ENCODE measurements at places on chromosomes 2 and 18.

DNA sequence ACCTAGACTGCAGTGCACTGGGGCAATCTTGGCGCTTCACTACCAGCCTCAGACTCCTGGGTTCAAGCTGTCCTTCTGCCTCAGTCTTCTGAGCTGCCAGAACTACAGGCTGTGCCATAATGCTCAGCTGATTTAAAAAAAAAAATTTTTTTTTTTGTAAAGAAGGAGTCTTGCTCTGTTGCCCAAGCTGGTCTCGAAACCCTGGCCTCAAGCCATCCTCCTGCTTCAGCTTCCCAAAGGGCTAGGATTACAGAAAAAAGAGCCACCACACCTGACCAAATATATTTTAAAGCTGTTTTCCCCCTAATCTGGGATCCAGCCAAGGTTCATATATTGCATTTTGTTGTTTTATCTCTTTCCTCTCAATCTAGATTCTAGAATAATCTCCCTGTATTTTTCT is 82.2 kb downstream of the RAB31 start:
- DNase-seq, result no peak

DNA sequence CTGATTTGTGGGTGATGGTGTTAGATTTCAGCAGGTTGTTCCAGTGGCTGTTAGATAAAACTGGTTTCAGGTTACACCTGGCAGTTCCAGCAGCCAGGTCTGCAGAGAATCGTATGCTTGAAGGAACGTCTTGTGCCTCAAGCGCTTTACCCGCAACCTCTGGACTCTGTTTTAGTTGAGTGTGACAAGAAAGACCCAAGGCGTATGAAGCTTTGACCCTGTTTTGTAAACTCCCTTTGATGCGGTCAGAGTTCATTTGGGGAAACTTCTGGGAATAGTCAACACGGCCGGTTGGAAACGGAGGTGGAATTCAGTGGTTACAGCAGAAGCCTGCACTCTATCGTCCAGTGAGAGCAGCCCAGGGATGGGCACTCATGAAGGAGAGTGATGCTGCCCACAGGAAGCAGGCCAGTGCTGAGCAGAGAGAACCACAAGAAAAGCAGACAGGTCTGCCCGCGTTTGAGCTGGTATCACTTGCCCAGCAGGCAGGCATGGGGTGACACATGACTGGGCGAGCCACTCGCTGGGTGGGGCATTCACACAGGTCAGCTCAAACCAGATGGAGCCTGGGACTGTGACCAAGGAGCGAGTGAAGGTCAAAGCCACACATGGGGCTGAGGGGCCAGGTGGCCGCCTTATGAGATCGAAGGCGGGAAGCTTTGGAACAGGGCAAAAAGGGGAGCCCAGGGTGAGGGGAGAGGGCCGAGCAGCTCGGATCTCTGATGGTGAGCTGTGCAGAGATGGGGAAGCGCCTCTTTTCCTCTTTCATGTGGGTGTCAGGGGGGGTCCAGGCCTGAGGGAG is 99.6 kb upstream of the MBOAT2 start:
- DNase-seq, result no peak

DNA sequence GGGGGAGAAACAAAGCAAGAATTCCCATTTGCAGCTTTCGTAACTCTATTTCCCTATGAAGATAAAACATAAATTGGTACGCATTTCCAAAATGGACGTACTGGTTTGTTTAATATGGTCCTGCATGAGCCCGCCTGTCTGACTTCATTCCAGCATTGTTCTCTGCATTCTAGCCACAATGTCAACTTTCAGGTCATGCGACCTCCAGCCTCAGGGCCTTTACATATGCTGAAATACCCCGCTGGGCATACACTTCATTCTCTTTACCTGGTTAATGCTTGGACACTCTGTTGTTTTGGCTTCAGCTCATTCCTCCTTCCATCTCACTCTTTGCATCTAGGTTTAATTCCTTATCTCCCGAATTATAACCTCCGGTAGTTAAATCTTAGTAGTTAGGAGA is 103.7 kb upstream of the DNMT3A start:
- DNase-seq, result no peak

GRCh38 chr18:61917818-61918217 is 25.0 kb upstream of the RNF152 start:
- DNase-seq, result no peak

- no peak for DNase-seq
These were observed 10.4 kb downstream of the COLEC11 start for GRCh38 chr2:3604991-3605961.

DNA sequence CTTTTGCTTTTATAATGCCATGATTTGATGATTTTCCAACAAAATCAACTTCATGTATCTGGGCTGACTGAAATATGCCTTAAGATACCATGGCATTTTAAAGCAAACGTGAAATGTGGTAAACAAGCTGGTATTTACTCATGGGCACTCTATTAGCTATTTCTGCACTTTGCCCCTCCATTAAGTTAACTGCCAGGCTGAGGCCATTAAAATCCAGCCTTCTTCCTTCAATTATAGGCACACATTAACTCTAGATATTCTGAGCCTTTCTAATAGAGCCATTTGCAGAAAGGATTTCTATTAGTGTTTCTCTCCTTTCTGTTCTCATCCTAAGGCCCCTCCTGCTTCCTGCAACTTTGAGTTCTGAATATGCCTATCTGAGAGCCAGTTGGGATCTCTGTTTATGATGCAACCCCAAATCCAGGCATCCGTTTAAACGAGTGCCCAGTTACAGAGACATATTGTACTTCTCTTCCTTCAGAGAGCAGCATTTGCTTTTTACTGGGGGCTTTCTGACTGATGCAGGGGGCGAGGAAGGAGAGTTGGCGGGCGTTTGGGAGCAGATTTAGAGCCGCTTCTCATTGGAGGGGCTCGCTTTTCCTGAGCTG is 1.6 kb upstream of the KCNJ3 start:
- DNase-seq, result no peak

DNA sequence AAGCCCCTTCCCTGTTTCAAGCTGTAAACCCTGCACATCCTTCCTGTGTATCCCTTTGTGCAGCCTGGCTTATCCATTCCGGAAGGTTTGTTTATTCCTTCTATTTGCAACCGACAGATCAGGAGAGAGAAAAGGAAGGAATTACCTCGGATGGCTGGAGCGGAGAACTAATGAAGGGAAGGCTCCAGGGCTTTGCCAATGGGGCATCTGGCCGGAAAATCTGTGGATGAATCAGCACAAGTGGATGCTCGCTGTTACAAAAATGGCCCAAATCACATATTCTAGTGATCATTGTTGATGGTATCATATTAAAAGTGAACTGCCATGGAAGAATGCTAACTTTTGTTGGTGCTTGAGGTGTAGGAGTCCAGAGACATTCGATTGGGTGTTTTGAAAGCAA is 97.1 kb downstream of the AQP4 start:
- DNase-seq, result no peak

GRCh38 chr2:85390941-85391669 is 19.1 kb downstream of the CAPG start:
- DNase-seq, result peak; percentile 52

- no peak for DNase-seq
These were observed 201.5 kb downstream of the RNF144A start for GRCh38 chr2:7118606-7119131.

Measured in hematopoietic multipotent progenitor cell treated with erythropoietin and hydrocortisone succinate and interleukin-3 and kit ligand, for 15 days (in vitro differentiated cells).